ENCODE measurements at places on chromosomes 2 and 18.

- no peak for DNase-seq
Measured at GRCh38 chr2:60479226-60480088, 74.0 kb downstream of the BCL11A start.

DNA sequence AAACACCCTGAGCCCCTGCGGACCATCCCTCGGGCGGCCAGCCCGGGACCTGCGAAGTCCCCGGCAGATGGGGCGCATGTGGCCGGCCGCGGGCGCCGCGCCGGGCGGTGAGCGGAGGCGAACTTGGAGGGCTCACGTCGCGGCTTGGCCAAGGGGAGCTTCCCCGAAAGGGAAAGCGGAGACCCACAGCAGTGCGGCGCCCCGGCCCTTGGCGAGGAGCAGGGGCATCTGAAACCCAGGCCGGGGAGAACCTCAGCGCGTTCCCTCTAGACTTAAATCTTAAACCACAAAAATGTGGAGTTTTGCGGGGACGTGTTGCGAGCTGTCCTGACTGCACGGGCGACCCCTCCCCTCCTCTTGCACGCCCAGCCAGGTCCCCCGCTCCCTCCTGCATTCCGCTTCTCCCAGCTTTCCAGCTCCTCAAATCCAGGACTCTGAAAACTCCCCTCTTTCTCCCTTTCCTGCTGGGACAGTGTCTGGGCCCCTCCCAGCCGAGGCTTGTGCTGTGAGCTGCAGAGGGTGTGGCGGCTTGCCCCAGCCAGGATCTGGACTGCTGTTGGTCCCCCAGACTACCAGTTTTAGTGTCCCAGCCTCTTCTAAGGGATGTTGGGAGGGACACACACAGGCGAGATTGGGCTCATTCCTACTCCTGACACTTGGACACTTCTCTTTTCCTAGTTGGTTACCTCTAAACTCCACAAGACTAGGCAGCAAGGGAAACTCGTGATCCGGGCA, 1.3 kb downstream of the FMNL2 start:
- peak; percentile 74 for DNase-seq

DNA sequence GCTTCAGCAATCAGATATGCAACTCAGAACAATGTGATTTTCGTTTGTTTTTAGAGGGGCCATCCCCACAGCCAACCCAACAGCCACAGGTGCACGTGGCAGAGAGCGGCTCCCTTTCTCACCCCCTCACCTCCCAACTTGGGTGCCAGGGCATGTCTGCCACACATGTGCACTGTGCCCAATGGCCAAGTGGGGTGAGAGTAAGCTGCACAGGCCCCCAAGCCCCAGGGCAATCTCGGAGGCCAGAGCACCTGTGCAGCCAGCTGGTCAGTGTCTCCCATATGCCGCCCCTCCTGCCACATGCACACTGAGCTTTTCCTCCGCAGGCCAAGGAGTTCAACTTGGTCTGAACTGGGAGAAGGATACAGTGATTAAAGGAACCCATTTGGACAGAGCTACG, 1130.2 kb downstream of the DSC3 start:
- no peak for DNase-seq

DNA sequence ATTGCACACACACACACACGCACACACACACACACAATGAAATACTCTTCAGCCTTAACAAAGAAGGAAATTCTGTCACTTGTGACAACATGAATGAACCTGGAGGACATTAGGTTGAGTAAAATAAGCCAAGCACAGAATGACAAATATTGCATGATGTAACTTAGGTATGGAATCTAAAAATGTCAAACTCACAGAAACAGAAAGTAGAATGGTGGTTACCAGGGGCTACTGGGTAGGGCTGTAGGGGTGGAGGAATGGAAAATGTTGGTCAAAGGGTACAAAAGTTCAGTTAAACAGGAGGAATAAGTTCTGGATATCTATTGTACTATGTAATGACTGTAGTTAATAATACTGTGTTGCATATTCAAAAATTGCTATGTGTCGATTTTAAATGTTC, 29.5 kb downstream of the SCN2A start:
- no peak for DNase-seq

DNA sequence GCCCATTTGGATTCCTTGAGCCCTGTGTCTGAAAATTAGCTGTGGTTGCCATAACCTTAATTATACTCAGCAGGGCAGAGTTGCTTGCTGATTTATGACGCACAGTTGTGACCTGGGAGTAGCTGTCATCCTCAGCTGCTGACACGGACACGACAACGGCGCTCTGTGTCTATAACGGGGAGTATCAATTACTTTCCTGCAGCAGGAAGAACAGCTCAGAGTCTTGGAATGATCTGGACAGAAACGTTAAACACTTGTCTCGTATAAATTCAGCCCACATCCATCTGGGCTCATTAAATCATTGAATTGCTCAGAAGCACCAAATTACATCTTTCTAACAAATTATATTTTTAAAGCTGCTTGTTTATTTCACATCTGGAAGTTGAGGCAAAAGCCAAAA, 116.3 kb downstream of the SEPTIN10 start:
- DNase-seq, result no peak

GRCh38 chr2:213057977-213058376, 93.4 kb downstream of the IKZF2 start:
- no peak for DNase-seq

- DNase-seq, result peak; percentile 82
Measured at GRCh38 chr2:88016086-88016959, at the start of gene RNU2-63P. Gene RNU2-63P, minus strand, starts transcription at chr2:88016547.

DNA sequence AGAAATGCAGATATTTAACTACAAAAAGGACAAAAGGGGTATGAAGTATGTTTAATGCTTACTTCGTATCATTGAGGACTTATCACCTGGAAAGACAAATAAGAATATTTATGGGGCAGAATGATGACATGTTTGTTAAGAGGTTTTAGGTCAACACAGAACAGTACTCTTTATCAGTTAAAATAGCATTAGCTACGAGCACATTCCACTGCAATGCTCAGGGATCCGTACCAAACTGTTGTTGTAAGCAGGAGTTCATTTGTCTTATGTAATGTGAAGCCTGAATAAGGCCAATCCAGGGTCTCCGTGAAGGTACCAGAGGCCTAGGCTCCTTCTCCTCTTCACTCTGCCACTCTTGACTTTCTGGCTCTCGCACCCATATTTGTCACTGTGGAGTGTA, 465.7 kb upstream of the NRP2 start:
- no peak for DNase-seq

- DNase-seq, result no peak
Measured at GRCh38 chr2:239570971-239571520, 170.2 kb upstream of the HDAC4 start.

- DNase-seq, result no peak
Measured at GRCh38 chr2:9356261-9356660, 67.1 kb downstream of the ITGB1BP1 start.

DNA sequence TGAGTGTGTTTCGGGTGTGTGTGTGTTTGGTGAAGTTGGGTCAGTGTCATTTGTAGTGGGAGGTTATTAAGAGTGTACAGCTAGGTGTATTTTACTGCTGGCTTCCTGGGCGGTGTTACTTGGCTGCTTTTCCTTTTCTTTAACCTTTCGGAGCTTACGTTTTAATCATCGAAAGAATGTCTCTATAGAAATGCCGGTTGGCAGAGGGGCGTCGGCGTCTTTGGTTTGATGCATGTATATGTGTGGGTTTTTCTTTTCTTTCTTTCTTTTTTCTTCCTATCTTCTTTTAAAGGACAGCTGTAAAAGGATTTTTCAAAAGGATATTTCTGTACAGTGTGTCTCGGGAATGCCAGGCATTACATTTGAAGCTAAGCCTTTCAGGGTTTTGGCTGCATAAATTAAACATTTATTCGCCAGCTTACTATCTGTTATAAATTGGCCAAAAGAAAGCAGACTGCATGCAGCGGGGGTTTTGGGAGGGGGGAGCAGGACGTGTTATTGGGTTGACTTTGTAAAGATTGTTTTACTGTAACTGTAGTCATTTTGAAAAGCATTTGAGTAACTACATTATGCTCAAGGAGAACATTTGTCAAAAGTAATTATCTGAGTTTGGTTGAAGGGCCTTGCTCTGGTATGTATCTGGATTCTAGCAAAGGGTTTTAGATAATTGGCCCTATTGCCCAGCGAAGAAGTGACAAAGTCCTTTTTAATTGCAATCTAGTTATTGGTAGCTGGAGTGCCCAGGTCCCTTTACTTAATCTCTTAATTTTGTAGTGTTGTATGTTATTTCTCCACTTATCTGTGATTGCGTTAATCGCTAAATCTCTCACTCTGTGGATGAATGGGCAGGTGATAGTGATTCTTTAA, 1.6 kb downstream of the ASXL3 start:
- DNase-seq, result peak; percentile 46

DNA sequence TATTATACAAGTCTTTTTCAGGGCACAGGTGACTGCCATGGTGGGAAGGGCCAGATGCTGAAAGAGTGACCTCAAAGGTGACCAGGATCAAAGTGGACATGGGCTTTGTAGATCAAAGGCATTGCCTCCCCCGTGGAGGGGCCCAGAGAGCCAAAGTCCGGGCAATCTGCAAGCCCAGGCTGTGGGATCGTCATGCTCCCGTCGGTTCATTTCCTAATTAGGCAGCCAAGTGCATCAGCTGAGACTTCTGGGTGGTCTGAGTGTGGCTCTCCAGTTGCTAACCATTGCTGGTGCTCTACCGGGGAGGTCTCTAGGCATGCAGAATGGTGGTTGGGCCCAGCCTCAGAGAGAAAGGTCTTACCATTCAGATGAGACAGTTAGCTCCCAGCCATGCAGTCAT, 61.6 kb downstream of the TRIB2 start:
- DNase-seq, result peak; percentile 76

DNA sequence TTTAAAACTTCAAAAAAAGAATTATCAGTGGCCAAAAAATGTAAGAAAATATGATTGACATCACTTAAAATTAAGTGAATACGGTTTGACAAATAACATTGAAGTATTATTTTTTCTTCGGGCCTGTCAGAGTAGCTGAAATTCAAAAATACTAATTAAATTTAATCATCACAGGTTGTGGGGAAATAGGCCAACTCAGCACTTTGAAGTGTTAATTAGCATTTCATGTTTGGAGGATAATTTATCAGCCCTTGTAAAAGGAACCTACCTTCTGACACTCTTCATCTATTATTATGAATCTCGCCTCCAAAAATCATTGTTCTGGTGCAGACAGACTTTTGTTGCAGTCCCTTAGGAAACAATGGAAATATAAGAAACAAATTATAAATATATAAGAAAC, 17.6 kb upstream of the OR6B3 start:
- no peak for DNase-seq

- DNase-seq, result no peak
Measured at GRCh38 chr18:27991391-27991790, 185.5 kb downstream of the CDH2 start.

DNA sequence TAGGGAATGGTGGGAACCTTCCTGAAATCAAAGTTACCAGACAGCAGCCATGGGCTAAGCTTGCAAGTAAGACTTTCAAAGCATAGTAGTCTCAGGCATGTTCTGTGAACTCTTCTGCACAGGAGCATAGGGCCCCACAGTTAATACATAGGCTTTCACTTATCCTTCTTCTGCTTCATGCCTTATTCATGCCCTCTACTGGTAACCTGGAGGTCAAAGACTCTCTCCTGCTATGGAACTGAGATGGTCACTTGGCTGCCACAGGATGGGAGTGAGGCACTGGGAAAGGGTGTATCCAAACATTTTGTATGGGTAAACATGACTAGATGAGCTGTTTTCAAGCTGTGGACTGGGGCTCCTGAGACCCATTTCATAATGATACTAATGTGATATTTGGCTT, 49.1 kb upstream of the ZNF638 start:
- DNase-seq, result peak; percentile 26

- DNase-seq, result no peak
Measured at GRCh38 chr2:239456940-239457339, 56.1 kb upstream of the HDAC4 start.

DNA sequence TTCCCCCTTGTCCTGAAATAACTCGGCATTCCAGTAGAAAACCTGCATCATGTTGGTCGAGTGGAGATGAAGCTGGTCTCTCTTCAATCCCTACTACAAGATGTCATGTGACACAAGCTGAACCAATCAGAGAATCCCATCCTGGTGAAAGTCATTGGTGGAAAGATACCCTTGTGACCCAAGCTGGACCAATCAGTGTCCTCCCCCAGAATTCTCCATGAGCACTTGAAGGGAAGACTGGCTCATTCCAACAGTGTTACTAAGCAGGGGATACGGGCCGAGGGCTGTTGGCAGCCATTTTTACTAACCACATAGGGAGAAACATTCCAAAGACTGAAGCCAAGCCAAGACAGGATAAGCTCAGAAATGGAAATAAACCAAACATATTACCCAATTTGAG, 298.3 kb downstream of the ICOS start:
- no peak for DNase-seq

DNA sequence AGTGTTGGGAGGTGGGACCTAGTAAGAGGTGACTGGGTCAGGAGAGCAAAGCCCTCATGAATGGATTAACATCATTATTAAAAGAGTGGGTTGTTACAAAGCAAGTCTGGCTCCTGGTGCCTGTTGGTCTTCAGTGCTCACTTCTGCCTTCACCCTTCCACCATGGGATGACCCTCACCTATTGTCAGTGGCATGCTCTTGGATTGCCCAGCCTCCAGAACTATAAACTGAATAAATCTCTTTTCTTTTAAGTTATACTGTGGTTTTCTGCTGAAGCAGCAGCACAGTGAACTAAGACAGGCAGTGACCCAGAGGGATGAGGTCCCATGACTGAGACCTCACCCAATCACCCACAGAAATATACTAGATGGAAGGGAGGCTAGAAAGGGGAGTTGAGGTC, 57.5 kb upstream of the ATL2 start:
- no peak for DNase-seq

DNA sequence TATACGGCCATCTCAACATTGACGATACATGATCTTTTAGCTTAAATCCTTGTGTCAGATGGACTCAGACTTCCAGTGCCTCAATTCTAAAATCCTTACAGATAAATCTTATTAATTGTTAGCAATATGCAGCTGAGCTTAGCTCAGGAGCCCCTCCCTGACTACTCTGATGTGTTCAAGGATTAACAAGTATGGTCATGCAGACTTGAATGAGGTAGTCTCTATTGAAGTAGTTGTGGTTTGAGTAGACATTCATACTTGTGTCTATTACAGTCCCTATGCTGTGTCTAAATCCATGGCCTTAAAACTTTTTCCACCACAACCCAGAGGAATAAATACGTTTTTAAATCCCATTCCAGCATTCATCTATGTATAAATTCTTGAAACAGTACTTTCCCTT, 119.5 kb downstream of the NUP35 start:
- no peak for DNase-seq

DNA sequence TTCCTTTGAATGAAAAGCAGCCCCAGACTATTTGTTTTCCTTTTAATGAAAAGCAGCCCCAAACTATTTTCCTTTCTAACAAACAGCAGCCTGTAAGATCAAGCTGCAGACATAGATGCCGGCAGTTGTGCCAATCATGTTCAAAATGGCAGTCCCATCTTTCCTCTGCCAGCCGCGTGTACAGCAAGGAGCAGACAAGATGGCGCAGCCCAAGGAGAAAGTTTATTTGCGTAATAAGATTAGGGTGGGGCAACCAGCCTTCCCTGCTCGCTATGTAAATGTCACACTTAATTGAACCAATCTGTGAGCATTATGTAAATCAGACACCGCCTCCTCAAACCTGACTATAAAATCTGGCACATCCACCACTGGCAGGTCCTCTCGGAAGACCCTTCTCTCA, 226.0 kb downstream of the TGIF1 start:
- DNase-seq, result no peak

GRCh38 chr2:154692927-154693326, 5.6 kb upstream of the KCNJ3 start:
- DNase-seq, result no peak

- no peak for DNase-seq
Measured at GRCh38 chr2:232411901-232412629, 5.4 kb downstream of the ALPG start.

- no peak for DNase-seq
Measured at GRCh38 chr2:159193791-159194190, 92.7 kb downstream of the WDSUB1 start.
